ENCODE measurements at places on chromosomes 2 and 18.

GRCh38 chr18:58547864-58548263 lies 81.0 kb downstream of the ALPK2 start:
- no peak for DNase-seq

- DNase-seq: no peak
Observed at GRCh38 chr2:109280804-109281203, 151.8 kb downstream of the SH3RF3 start.

- peak; percentile 84 for DNase-seq
Observed at GRCh38 chr2:205734436-205735037, 52.2 kb downstream of the NRP2 start.

DNA sequence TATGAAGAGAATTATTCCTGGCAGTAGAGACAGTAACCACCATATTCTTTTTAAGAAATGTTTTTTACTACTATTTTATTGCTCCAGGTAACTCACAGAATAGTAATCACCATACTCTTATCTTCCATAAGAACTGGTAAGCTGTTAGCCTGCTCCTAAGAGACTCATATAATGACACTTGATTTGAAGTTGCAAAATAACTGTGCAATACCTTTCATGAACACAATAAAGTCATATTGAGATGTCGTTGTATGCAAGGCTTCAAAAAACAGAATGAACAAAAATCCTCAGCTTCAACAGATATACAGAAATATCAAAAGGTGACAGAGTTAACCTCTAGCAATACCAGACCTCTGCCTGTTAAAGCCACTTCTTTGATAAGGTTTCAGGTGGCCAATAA lies 360.1 kb downstream of the NBAS start:
- peak; percentile 36 for DNase-seq

Measured in hematopoietic multipotent progenitor cell treated with erythropoietin and hydrocortisone succinate and interleukin-3 and kit ligand, for 6 days (in vitro differentiated cells).